ENCODE measurements at places on chromosomes 12 and 14. TPM values are rescaled to one million over a fixed set of nuclear protein-coding genes. Genes with fewer than 3 reads are reported as not detected.
A peak's percentile ranks its signal among the peaks of the same experiment; 100 is the strongest.

DNA sequence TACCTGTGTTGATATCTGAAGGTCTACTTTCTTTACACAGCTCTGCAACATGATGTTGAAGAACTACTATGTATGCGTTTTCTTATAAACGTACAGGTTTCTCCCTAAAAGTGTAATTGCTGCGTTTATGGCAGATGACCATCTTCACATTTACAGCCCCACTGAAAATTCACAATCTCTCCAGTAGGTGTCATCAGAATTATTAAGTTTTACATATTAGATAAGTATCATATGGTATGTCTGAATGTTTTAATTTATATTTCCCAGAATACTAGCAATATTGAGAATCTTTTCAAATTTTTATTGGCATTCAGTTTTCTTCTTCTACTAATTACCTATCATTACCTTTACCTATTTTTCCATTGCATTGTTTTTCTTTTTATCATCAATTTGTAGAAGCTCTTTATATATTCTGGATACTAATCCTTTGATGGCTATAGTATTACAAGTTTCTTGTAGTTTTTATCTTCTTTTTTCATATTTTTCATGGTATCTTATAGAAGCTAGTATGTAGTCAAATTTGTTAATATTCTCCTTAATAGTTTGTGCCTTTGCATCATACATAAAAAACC is 123.5 kb downstream of the CAPZA3 start:
- DNase-seq = no peak

LHX5 gene
- total RNA-seq = not detected

CLEC12A gene
- 7.2 TPM for total RNA-seq

GRCh38 chr12:32533971-32534590 is 134.7 kb downstream of the FGD4 start:
- DNase-seq = peak; percentile 3

DNA sequence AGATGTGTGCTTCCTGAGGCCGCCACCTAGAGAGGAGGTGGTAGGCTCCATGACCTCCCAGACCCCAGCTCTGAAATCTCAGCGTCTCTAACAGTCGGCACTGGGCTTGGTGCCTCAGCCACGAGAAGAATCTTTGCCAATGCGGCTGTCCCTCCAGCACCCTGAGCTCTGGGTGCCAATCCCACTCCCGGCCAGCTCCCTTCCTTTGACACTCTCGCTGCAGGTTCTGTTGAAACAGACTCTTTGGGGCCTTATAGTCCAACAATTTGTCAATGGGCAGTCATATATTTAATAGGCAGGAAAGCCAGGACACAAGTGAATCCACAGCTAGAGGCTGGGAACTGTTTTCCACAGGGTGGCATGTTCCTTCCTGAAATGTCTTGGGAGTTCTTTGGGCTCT is 52.8 kb downstream of the PRMT8 start:
- no peak for DNase-seq

GLT1D1 gene
- total RNA-seq = 2.2 TPM

PLEKHG7 gene
- total RNA-seq = not detected

DNA sequence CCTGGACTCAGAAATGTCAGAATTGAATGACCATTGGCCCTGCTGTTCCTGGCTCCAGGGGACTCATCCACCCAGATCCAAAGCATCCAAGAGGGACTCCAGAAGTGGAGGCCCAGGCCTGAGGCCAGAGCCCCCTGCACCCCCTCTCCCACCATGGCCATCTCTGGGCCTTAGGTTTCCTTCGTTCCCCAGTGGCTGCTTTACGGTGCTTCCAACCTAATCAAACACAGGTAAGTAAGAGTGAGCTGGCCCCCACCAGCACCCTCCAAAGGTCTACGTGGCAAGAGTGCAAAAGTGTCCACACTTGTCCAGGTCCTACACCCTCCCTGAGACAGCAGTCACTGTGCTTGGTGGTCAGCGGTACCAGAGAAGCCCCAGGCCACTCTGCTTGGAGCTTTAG is 139.0 kb downstream of the DPF3 start:
- DNase-seq = no peak

DNA sequence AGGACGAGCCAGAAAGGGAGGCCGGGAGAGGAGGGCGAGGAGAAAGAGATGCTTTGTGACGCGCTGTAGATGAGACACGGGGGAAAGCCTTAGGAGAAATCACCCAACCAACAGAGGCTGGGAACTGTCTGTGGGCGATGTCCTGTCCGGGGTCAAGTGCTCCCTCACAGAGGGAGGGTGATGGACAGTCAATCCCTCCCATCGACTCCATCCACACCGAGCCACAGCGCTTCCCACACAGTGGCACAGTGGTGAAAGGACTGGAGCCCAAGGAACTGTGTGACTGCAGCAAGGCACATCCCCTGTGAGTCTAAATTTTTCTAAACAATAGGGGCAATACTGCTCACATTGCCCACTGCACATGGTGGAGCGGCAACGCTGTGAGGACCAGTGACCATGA is 89.1 kb downstream of the TTC7B start:
- DNase-seq = no peak

- DNase-seq = no peak
These were observed 244.5 kb upstream of the PRICKLE1 start for GRCh38 chr12:42834062-42834461.

LGR5 gene
- 13.7 TPM for total RNA-seq

- DNase-seq = no peak
These were observed 75.2 kb downstream of the CMAS start for GRCh38 chr12:22121224-22121623.

RTL1 gene
- total RNA-seq = 4.2 TPM

SERPINA3 gene
- total RNA-seq = 14.0 TPM

DNA sequence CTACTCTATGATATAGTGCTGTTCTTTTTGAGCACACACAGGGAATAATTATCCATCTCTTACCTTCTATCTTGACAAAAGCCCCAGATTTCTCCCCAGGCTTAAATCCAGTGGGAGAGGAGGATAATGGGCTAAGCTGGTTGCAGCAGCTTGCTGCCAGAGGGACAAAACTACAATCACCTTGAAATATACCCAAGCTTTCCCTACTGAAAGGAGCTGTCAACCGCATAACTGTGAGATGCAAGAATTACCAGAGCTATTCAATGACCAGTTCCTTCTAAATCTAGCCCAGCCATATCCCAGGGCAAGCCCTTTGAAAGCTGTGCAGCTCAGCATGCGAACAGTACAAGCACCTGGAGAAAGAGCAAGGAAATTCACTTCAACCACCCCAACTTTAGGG is 943 bp upstream of the MGAT4C start:
- no peak for DNase-seq

SLC7A8 gene
- 27.5 TPM for total RNA-seq

- peak; percentile 51 for DNase-seq
These were observed 68.7 kb downstream of the NIN start for GRCh38 chr14:50762001-50762930.

DNA sequence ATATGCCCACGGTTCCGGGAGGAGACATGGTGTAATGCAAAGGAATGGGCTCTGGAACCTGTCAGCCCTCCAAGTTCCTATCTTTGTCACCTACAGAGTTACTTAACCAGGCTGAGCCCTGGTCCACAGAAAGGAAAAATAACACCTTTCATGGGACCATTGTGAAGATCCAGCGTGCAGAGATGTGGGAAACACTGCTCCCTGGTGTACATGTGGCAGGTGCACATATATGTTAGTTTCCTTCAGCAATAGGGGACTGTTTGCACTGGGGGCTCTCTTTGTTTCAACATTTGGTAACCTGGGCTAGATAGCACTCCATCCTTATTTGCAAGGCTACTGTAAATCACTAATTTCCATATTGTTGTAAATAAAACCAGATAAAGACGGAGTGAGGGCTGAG is 72.3 kb downstream of the ANO2 start:
- no peak for DNase-seq

AKAP5 gene
- 1.3 TPM for total RNA-seq

- DNase-seq = no peak
These were observed 128.2 kb downstream of the BCL11B start for GRCh38 chr14:99143793-99144192.

GRCh38 chr12:30985814-30986452 is 59.4 kb downstream of the TSPAN11 start:
- DNase-seq = peak; percentile 25

DNA sequence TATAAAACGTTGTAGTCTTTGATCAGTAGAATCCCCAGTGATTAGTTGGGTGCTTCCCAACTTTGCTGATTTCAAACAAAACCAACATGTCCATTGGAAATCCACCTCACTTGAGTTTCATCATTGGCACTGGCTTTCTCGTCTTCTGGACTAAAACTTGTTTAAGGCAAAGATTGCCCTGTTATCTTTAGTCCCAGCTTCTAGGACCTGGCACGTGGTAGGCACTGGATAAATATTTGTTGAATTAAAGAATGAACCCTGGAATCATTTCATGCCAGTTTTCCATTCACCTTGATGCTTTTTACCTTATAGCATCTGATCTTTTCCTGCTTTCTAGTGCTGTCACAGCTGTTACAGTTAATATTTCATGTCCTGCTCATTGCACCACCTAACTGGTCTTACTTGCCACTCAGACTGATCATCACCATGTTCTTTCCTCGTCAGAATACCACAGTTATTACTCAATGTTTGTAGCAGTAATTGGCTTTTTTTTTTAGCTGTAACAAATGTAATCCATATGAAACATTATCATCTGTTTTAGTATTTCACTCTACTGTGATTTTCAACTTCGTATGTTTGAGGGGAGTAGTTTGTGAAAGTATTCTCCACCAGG is 7.3 kb upstream of the C12orf50 start:
- DNase-seq = peak; percentile 44

DNA sequence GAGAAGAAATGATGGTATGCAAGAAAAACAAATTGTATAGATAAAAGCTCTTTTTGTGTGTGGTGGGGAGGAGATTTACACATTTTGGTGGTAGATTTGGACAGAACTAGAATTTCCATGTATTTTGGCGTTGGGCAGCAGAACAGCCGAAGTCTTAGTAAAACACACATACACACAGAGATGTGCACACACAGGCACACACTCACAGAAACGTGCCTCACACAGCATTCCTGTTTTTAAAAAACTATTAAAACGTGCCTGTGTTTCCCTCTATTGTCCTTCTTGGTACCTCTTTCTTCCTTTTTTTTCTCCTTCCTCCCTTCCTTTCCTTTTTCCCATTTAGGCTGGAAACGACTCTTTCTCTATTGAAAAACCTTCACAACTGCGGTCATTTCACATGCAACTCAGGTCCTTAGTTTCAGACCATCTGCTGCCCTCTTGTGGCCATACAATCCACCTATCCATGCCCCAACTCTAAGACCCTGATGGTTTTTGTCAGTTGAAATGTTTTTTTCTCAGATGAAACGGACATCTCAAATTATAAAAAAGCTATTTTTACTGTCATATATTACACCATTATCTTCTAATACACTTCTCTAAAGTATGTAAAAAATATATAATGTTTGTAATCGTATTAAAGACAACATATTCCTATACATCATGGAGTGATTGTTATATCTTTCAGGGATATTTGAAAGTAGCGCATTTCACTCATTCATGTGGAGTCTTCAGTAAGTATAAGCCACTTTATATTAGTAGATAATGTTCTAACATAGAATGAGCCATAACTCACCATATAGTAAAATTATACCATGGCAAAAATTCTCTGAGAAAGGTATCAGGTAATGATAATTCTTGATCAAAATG is 386.7 kb upstream of the NOVA1 start:
- DNase-seq = peak; percentile 41

DNA sequence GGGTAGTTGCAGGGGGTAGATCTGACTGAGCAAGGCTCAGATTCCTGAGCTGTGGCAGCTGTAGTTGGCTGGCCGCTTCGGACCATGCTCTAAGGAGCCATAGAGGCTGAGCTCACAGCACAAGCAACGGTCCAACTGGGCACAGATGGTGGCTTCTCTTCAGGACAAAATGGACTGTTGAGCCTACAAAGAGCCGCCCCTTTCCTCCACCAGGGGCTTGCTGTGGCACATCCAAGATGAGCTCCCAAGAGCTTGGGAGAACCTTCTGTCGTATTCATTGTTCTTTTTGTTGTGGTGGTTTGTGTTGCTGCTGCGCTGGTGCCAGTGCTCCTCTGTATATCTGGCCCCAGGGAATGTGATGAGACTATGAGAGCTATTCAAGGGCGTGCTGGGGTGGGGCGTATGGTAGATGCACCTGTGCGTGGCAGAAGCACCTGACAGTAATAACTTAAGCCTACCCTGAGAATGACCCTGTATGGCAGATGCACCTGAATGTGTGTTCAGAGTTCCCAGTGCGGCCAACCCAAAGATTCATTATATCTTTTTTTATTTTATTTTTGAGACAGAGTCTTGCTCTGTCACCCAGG is 17.8 kb upstream of the LGALS3 start:
- DNase-seq = no peak

DNA sequence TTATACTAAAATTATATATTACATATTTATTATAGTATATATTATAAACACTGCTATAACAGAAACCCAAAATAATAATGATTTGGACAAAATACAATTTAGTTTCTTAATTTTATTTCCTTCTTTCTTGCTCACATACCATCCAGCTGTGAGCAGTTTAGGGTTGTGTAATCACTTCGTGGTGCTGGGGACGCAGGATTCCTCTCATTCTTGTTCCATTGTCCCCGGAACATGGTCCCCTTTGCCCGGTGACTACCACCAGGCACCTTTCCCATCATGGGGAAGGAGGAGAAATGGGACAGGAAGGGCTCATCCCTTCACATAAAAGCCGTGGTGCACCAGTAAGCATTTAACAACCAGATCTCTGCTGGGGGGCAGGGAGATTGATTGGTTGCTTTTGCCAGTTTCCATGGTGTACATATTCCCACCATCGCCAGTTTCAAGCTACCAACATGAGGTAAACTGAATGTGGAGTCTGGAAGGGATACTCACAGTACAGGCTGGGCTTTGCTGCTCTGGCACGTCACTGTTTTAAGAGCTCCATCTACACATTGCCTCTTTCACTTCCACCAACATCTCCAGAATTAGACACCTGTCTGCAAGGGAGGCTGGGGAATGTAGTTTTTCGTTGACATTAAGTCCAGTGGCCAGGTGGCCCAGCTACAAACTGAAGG is 191.5 kb downstream of the TMEM132C start:
- DNase-seq = no peak

DNA sequence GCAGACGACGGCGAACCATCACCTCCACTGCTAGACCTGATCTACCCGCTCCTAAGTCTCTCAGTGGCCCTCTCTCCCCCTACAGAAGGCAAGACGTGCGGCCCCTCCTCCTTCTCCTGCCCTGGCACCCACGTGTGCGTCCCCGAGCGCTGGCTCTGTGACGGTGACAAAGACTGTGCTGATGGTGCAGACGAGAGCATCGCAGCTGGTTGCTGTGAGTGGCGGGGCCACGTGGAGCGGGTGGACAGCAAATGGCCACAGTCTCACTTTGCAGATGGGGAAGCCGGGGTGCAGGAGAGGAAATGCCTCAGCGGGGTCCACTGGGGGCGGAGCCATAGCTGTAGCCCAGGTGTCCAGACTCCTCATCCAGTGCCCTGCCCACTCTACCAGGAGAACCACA is 21.4 kb upstream of the NXPH4 start:
- no peak for DNase-seq

All from skin of body (tissue), 3 donors.